ENCODE measurements at places on chromosomes 4 and X.

DNA sequence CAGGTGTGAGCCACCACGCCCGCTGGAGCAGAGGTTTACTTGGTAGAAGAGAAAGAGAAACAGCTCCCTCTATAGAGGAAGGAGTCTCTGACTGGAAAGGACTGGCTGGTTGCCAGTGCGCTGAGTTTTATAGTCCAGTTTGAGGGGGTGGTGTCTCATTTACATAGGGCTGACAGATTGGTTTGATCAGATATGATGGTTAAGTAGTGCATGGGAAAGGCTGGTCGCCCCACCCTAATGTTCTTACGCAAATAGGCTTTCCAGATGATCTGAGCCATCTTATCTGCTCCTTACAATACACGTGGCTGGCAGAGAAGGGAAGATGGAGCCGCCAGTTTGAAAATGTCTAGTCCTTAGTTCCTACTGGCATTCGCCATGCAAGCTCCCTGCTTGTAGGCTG is 439.5 kb downstream of the NAF1 start:
- no peak for DNase-seq

GRCh38 chr4:89863533-89863932 is 26.6 kb upstream of the SNCA start:
- DNase-seq: no peak

GRCh38 chr4:121307445-121308327 is 73.1 kb downstream of the QRFPR start:
- peak; percentile 2 for DNase-seq

DNA sequence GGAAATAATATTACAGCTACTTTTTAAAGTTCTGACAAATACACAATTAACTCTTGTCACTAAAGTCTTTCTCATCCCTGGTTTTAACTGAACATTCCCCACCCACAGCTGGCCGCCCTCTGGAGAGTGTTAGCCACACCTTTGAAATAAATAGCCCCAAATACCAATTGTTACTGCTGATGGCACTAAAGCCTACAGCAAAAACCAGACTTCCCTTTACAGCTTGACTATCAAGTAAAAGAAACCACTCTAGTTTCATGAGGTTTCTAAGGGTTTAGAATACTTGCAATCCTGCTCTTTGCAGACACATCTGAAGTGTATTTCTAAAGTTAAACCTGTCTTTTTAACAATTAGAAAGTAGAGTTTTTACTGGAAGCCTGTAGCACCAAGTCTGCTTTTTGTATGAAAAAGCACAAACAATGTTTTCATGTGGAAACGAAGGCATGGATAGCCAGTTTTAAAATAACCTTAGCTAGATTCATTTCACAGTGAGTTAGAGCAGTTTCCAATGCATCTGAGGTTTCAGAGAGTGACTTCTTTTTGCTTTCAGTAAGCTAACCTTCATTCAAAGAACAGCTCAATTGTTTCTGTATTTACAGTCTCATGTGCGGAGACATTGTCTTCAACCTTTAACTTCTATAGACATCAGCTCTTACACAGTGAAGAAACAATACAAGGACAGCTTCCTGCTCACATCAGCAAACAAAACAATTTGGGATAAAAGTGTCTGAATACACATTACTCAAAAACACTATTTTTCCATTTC is 164.8 kb upstream of the VEGFC start:
- DNase-seq: no peak

- no peak for DNase-seq
Observed at GRCh38 chr4:56226579-56226978, 160.7 kb downstream of the AASDH start.

GRCh38 chr4:20044502-20044911 is 207.2 kb upstream of the SLIT2 start:
- no peak for DNase-seq

- DNase-seq: no peak
Observed at GRCh38 chr4:141301216-141301615, 80.5 kb downstream of the ZNF330 start.

DNA sequence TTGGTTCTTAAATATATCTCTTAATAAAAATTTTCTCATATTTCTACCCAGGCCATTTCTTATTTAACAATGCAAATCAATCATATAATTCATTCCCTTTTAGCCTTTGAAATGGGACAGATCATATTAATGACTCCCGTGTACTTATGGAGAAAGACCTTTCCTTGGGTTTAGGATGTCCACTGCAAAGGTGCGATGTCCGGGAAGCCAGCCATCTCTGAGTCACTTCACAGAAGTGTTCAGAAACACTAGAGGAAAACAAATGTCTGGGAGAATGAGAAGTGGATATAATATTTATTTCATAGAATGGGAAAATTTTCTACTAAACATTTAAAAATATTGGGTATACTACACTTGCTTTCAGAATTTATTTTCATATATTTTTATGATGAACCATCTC is 15.3 kb downstream of the INTU start:
- no peak for DNase-seq

- no peak for DNase-seq
Observed at GRCh38 chr4:1218634-1219565, 30.0 kb downstream of the CTBP1 start.

GRCh38 chrX:71492231-71493065 is 40.5 kb upstream of the OGT start:
- peak; percentile 17 for DNase-seq

DNA sequence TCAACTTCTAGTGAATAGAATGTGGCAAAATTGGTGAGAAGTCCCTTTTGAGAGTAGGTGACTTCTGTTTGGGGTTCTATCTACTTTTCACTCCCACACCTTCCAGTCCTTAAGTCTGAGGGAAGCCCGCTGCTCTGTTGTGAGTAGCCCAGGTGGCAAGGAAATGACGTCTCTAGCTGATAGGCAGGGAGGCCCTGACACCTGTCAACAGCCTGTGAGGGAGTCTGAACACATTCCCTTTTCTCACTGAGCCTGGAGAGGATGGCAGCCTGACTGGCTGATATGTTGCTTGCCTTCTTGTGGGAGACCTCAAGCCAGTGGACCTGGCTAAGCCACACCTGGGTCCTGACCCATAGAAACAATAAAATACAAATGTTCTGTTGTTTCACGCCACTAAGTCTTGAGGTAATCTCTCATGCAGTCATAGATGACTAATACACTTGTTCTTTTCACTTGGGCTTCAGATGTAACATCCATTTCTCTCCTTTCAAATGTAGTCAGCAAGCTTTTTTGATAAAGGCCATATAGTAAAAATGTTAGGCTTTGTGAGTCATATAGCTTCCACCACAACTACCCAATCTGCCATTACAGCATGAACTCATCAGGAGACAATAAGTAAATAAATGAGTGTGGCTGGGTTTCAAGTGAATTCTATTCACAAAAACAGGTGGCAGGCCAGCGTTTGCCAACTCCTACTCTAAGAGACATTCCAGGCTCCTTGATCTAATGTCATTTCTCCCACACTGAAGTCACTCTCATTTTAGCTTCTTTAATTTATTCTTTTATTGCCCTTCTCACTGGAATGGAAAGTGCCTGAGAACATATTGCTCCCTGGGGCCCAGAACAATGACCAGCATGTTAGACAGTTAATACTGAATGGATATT is 265.1 kb upstream of the MAD2L1 start:
- DNase-seq: no peak

- DNase-seq: no peak
Observed at GRCh38 chrX:47091149-47091775, 13.0 kb downstream of the RGN start.

DNA sequence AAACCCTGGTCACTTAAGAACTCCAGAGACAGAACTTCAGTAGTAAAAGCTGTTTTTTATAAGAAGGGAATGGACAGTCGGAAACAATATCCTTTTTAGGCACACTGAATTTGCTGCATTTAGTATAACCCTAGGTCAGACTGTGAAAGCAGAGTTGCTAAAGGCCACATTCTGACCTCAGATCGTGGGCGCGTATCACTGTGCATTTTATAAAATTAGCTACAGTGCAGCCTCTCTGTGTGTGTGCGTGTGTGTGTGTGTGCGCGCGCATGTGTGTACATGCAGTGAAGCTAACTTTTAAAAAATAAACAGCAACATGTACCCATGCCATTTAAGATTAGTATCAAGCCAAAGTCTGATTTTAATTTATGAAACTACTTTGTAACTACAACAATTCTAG is 8.0 kb downstream of the ZNF827 start:
- no peak for DNase-seq

- no peak for DNase-seq
Observed at GRCh38 chr4:74344031-74344430, 20.9 kb upstream of the EREG start.

GRCh38 chr4:122845760-122846159 is 19.1 kb downstream of the FGF2 start:
- no peak for DNase-seq

- no peak for DNase-seq
Observed at GRCh38 chrX:17769701-17770269, 32.5 kb downstream of the SCML1 start.

DNA sequence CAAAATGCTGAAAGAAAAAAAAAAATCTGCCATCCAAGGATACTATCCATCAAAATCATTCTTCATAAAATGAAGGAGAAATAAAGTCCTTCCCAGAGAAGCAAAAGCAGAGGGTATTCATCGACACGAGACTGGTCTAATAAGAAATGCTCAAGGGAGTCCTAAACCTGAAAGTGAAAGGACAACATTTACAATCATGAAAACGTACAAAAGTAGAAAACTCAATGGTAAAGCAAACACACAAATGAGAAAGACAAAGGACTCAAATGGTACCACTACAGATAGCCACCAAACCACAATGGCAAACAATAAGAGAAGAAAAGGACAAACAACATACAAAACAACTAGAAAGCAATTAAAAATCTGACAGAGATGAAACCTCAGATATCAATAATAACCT is 41.0 kb downstream of the CD99L2 start:
- no peak for DNase-seq

DNA sequence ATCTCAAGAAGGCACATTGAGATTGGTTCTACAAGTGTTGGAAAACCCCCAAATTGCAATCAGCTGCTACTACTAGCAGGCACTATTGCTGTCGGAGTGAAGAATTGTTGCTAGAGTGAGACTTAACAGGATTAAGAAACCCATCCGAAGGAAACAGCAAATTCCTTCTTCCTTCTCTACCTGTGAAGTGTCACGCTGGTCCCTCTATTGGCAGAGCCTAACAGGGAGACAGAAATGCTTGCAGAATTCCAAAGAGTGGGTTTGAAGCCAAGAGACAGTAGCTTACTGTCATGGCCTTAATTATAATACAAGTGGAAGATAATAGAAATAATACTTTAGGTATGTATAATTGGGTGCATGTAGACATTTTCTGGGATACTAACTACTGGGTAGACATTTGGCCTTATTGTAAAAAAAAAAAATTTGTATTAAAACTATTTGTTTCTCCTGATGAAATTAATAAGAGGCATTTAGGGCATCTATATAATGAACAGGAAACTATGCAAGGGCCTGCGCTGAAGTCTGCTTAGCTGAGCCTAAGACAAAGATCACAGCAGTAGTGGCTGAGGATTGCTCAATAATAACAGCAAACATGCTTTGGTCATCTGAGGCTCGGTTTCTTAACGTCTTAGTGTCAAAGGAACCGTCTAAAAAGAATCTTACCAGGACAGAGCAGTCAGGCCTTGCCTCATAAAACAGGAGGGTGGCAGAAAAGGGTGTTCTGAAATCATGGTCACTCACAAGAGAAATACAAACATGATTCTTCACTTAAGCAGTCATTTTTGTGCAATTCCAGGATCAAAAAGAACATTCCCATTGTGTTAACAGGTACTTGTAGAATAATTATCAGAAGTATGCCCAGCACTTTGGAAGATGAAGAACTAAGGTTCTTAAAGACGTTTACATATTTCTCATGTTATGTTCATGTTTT is 40.8 kb downstream of the FAM241A start:
- DNase-seq: no peak

- no peak for DNase-seq
Observed at GRCh38 chr4:17497890-17498523, 13.9 kb downstream of the QDPR start.

DNA sequence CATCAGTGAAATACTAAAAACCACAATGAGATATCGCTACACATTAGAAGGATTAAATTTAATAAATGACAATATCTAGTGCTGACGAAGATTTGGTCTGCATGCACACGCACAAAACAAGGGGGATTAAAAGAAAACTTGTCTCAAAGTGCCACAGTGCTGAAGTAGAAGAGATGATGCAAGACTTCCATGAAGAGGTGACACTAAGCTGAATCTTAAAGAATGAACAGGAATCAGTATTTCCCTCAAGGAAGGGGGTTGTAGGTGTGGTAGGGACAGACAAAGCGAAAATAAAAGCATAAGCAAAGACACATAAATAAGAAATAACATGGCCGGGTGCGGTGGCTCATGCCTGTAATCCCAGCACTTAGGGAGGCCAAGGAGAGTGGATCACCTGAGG is 33.5 kb downstream of the CNOT6L start:
- no peak for DNase-seq

DNA sequence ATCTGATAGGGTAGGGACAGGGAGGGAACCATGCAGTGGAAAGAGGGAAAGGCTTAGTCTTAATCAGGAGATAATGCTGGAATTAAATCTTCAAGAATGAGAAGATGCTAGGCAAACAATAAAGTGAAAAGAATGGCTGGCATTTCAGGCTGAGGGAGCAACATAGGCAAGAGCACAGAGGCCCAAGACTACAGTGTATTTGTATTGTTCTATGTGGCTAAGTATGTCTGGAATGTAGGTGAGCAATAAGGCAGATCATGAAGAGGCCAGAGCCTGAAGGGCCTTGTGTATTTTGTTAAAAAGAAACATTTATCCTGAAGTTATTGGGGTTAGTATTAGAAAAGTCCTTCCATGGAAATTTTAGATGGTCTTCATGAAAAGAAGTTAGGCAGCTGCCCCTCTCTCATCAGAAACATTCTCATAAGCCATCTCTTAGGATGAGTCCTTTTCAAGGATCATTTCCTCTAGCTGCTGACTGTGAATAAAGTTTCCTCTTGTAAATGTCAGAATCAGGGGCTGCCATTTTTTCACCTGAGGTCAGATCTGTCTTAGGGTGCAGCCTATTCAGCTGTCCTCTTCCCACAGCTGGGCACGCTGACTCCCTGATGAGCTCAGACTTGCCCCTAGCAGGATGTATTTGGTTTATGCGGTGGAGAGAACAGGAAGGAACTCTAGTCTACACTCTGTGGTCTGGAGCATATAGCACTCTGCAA is 46.3 kb downstream of the ATP10D start:
- DNase-seq: peak; percentile 2

DNA sequence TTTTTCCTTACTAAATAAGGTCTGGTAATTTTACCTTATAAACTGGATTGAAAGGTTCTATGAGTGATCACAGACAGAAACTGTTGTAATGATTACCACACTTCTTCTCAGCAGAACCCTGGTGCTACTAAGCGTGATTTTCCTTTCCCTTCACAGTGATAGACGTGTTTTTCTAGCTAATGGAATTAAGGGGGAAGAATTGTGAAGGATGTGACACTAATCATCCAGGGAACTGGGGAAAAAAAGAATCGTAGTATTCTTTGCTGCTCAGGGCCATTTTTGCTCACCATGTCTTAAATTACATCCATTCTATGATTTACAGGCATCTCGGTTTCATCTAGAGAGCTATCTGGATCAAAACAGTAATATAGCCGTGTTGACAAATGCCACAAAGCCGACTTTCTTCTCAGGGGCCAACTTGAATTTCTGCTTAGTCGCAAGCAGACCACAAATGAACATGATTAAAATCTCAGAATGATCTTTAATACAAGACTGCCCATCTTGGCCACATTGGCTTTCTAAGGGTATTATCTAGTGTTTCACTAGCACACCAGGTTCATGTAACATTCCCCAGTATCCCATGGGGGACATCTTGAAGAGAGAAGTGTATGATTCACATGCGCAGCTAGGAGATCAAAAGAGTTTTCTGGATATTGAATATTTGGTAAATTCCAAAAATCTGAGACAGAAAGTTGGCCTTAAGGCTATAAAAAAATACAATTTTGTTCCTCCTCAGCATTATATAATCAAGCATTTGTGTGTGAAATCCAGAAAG is 154.0 kb downstream of the UGT8 start:
- no peak for DNase-seq

Data from muscle of arm (tissue), 14 donors.